ENCODE measurements at places on chromosomes 16 and 17.

DNA sequence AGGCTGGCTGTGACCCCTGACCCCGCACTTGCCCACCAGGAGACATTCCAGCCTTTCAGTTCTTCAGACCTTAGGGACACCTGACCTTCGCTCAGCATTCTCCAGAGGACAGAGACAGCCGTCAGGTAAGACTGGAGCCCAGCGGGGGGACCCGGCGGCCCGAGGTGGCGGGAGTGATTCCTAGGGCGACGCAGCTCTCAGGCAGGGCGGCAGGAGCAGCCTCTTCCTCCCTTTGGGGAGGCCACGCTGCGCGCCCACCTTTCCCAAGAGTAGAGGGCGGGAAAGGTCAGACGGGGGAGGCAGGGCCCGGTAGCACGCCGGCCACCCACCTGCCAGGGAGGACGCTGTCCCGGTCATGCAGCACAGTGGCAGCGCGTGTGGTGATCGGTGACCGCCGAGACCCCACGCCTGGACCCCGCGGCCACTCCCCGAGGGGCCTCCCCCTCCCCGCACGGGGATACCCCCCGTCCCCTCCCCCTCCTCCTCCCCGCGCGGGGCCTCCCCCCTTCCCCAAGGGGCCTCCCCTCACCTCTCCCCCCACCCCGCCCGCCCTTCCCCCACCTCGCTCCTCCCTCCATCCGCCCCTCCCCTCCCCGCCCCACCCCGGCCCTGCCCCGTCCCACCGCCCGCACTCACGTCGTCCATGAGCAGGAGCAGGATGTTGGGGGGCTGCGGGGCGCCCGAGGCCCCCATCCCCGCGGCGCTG is 472 bp downstream of the GALNS start:
- H3K27me3 ChIP-seq = no peaks in the 10 kb centered on the region
- H3K4me3 ChIP-seq = peak overlapping the region; percentile 89
- peaks cover 49% of the 10 kb centered on the region for H3K36me3 ChIP-seq
- no peak overlapping the region for H3K27ac ChIP-seq

GRCh38 chr17:1541367-1541904 is 21.2 kb downstream of the PITPNA start:
- peaks cover 50% of the 10 kb centered on the region for H3K36me3 ChIP-seq
- no peak overlapping the region for H3K4me3 ChIP-seq
- peaks cover 8% of the 10 kb centered on the region for H3K4me1 ChIP-seq
- no peaks in the 10 kb centered on the region for H3K27me3 ChIP-seq
- H3K27ac ChIP-seq = no peak overlapping the region
- DNase-seq = no peak

DNA sequence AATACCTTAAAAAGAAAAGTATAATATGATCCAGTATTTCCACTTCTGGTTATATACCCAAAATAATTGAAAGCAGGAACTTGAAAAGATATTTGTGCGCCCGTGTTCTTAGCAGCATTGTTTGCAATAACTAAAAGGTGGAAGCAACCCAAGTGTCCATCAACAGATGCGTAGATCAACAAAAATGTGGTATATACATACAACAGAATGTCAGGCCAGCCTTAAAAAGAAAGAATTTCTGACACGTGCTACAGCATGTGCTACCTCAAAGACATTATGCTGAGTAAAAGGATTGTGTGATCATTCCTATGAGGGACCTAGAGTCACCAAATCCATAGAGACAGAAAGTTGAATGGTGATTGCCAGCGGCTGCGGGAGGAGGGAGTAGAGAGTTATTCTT is 133.1 kb downstream of the SPECC1 start:
- H3K4me3 ChIP-seq = no peak overlapping the region
- no peaks in the 10 kb centered on the region for H3K36me3 ChIP-seq
- no peak overlapping the region for H3K27ac ChIP-seq
- DNase-seq = no peak
- peaks cover 5% of the 10 kb centered on the region for H3K27me3 ChIP-seq

- peaks cover 8% of the 10 kb centered on the region for H3K4me1 ChIP-seq
- H3K27ac ChIP-seq = no peak overlapping the region
- peak; percentile 36 for DNase-seq
- peaks cover 11% of the 10 kb centered on the region for H3K36me3 ChIP-seq
Measured at GRCh38 chr16:87702325-87702811, 63.4 kb downstream of the KLHDC4 start.

DNA sequence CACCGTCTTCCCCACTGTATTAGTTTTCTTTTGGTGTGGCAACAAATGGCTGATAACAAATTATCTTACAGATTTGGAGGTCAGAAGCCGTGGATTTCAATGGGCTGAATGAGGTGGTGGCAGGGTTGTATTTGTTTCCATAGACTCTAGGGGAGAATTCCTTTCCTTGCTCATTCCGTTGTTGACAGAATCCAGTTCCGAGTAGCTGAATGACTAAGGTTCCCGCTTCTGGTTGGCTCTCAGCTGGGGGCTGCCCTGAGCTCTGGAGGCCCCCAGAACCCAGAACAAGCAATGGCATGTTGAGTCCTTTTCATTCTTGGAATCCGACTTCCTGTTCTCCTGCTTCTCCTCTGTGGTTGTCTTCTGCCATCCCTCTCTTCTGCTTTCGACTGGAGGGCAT is 280.4 kb downstream of the SNX29 start:
- no peak for DNase-seq
- no peak overlapping the region for H3K4me3 ChIP-seq
- no peak overlapping the region for H3K27ac ChIP-seq
- no peaks in the 10 kb centered on the region for H3K36me3 ChIP-seq
- H3K27me3 ChIP-seq = no peaks in the 10 kb centered on the region

DNA sequence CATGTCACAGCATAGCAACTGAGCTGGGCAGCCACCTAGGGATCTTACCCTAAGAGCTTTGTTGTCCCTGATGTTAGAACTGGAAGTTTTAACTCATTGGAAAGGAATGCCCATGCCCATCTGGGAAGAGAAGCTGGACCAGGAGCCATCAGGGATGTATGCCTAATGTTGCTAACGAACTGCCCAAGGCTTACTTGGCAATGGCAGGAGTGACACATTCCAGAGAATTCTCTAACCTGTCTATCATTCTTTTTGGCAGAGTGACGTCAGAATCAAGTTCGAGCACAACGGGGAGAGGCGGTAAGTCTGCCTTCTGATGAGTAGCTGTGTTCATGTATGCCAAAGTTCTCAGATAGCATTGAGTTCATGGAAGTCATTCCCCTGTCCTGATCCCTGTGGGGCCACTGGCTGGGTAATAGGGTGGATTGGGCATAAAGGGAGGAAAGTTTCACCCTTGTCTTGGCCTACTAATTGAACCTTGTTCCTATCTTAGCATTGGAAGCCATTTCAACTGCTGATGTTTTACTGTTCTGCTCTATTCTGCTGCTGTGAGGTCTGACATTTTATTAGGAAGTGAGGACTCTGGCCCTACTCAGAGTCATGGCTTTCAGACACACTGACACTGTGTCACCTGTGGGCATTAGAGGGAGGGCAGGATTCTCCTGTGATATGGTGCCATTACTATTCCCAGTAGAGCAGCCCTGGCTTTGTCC is 23.7 kb downstream of the MAP3K3 start:
- DNase-seq = no peak
- H3K36me3 ChIP-seq = peaks cover 3% of the 10 kb centered on the region
- no peak overlapping the region for H3K4me3 ChIP-seq
- no peak overlapping the region for H3K27ac ChIP-seq
- H3K4me1 ChIP-seq = peaks cover 2% of the 10 kb centered on the region
- H3K27me3 ChIP-seq = no peaks in the 10 kb centered on the region

DNA sequence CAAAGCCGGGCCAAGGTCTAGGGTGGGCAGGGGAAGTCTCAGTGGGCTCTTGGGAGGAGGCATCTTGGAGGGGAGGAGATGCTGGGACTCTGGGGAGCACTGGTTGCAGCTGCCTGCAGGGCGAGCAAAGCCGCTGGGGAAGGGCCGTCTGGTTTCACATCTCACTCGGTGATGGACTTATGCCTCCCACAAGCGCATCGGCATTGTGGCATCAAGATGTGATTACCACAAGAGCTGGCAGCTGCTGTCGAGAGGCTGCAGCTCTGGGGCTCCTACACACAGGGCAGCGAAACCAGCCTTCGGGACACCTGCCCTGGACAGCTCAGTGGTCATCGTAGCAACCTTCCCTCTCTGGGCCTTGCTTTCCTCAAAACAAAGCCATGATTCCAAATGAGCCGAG is 3.1 kb upstream of the KCNJ12 start:
- DNase-seq = no peak
- peaks cover 25% of the 10 kb centered on the region for H3K4me1 ChIP-seq
- peaks cover 90% of the 10 kb centered on the region for H3K27me3 ChIP-seq
- H3K4me3 ChIP-seq = no peak overlapping the region

- no peak for DNase-seq
- H3K36me3 ChIP-seq = no peaks in the 10 kb centered on the region
- no peak overlapping the region for H3K27ac ChIP-seq
Measured at GRCh38 chr17:48174833-48175523, 67.4 kb downstream of the SNX11 start.

GRCh38 chr16:79018650-79019429 is 581.7 kb downstream of the MAF start:
- H3K4me1 ChIP-seq = no peaks in the 10 kb centered on the region
- H3K36me3 ChIP-seq = no peaks in the 10 kb centered on the region
- H3K27ac ChIP-seq = no peak overlapping the region
- H3K27me3 ChIP-seq = no peaks in the 10 kb centered on the region
- no peak overlapping the region for H3K4me3 ChIP-seq
- DNase-seq = no peak

- H3K27ac ChIP-seq = no peak overlapping the region
- H3K36me3 ChIP-seq = no peaks in the 10 kb centered on the region
- no peak overlapping the region for H3K4me3 ChIP-seq
- H3K27me3 ChIP-seq = peaks cover 20% of the 10 kb centered on the region
Measured at GRCh38 chr17:50830994-50831393, 4.4 kb upstream of the WFIKKN2 start.

DNA sequence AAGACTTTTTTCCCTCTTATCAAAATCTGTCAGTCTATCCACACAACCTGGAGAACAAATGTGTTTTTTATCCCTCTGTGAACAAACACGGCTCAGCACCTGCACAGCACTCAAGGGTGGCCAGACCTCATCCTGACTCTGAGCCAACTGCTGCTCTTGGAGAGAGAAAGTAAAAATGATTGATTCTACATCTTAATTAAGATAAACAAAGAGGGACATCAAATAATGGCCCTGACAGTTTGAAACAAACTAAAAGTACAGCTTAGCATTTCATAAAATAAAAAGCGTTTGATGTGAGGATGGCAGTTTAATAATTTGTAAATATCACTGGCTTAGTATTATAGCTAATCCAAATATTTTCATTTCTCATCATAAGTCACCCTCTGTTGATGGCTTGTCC is 106.2 kb downstream of the SNX11 start:
- DNase-seq = no peak
- H3K36me3 ChIP-seq = no peaks in the 10 kb centered on the region
- H3K4me1 ChIP-seq = no peaks in the 10 kb centered on the region
- H3K27me3 ChIP-seq = no peaks in the 10 kb centered on the region
- H3K27ac ChIP-seq = no peak overlapping the region

DNA sequence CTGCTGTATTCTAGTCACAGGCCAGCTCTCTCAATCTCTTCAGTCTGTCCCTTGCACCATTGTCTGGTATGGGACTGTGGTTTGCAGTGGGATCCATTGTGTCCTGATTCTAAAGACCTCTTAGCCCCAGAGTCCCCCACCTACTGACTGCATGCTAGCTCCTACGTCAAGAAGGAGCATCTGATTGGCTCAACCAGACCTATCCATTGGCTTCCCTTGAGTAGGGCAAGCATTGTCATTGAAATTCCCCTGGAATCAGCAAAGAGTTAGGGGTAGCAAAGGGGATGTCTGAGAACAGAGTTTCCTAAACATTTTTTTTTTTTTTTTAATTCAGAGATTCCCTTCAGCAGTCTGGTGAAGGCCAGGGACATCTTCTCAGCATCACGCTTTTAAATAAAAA is 175.3 kb upstream of the MPHOSPH6 start:
- H3K27me3 ChIP-seq = no peaks in the 10 kb centered on the region
- no peaks in the 10 kb centered on the region for H3K4me1 ChIP-seq
- no peak overlapping the region for H3K27ac ChIP-seq
- DNase-seq = no peak
- no peak overlapping the region for H3K4me3 ChIP-seq
- H3K36me3 ChIP-seq = no peaks in the 10 kb centered on the region

DNA sequence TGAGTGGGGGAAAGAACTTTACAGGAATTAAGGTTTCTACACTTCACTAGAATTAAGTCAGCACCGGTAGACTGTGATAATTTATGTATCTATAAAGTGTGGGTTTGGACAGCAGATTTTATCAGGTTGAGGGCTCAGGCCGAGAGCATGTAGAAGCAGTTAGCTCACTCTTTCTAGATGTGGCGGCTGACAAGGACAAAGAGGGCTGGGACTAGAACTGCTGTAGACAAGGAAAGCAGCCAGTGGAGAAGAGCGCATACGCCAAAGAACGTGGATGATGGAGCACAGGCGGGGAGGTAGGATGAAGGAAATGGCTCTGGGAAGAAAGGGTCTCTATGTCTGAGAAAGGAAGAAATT is 504 bp upstream of the GOSR1 start:
- H3K36me3 ChIP-seq = peaks cover 28% of the 10 kb centered on the region
- no peak overlapping the region for H3K27ac ChIP-seq
- no peaks in the 10 kb centered on the region for H3K27me3 ChIP-seq

DNA sequence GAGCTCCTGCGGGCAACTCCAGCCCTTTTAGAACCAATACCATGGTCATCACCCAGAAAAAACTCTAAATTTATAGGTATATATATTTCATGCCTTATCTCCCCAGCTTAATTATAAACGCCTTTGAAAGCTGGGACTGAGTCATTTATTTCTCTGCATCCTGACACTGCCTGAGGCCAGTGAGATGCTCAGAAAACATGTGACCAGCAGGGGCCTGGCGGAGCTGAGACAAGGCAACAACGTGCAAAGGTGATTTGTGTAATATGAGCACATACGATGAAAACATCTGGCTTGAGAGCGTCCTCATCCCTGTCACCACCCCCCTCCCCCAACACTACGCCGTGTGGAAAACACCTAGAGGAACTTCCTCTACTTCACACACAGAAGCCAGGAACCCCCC is 22.7 kb downstream of the NXN start:
- peaks cover 34% of the 10 kb centered on the region for H3K4me1 ChIP-seq
- peaks cover 6% of the 10 kb centered on the region for H3K27me3 ChIP-seq
- DNase-seq = peak; percentile 83
- no peak overlapping the region for H3K4me3 ChIP-seq

- H3K4me1 ChIP-seq = no peaks in the 10 kb centered on the region
- DNase-seq = no peak
- H3K27ac ChIP-seq = no peak overlapping the region
- H3K4me3 ChIP-seq = no peak overlapping the region
Measured at GRCh38 chr16:4450430-4450829, 24.0 kb downstream of the NMRAL1 start.

GRCh38 chr16:66874079-66874775 is 6.1 kb upstream of the PDP2 start:
- H3K27ac ChIP-seq = peak overlapping the region; percentile 98
- peaks cover 18% of the 10 kb centered on the region for H3K4me1 ChIP-seq
- DNase-seq = peak; percentile 67
- H3K27me3 ChIP-seq = no peaks in the 10 kb centered on the region

- H3K27ac ChIP-seq = no peak overlapping the region
- no peaks in the 10 kb centered on the region for H3K27me3 ChIP-seq
- H3K4me3 ChIP-seq = no peak overlapping the region
- H3K36me3 ChIP-seq = peaks cover 50% of the 10 kb centered on the region
- H3K4me1 ChIP-seq = no peaks in the 10 kb centered on the region
Measured at GRCh38 chr16:3782566-3782965, 65.2 kb upstream of the TRAP1 start.

GRCh38 chr17:1447052-1447451 is 9.0 kb downstream of the CRK start:
- H3K27me3 ChIP-seq = no peaks in the 10 kb centered on the region
- H3K4me3 ChIP-seq = no peak overlapping the region
- H3K36me3 ChIP-seq = peaks cover 16% of the 10 kb centered on the region
- H3K27ac ChIP-seq = no peak overlapping the region
- peak; percentile 41 for DNase-seq
- H3K4me1 ChIP-seq = peaks cover 2% of the 10 kb centered on the region
